Activated naive CD8-positive, alpha-beta T cell treated with anti-CD3 and anti-CD28 coated beads, Interleukin-2, amount 10 ng/mL, durations not matched to agents 7 days and 5 days (primary cell): ENCODE measurements at places on chromosomes 5 and 9.
A peak's percentile ranks its signal among the peaks of the same experiment; 100 is the strongest.

DNA sequence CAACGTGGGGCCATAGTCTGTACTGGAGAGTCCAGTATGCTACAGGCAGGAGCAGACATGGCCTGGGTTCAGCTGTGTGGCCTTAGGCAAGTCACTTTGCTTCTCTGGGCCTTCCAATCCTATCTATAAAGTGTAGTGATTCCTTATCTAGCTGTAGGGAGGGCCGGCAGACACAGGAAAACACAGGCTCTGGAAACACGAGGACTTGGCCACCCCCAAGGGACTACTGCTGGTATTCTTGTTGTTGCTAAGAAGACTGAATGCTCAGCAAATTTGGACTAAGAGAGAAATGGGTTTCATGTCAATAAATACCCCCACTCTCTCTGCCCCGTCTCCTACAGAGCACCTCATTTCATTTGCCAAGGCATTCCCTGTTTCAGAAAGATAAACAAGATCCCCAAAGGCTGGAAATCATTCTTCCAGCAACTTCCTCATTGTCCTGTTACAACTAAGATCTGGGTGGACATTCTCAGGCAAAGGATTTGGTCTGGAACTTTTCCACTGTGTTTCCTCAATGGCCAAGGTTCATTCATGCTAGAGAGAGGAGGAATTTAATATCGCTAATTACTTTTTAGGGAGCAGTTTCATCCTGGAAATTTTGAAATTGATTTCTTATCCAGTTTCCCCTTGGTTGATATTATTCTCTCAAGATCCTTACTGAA, 105.8 kb downstream of the GABBR2 start:
- no peak for DNase-seq

- no peak for DNase-seq
Measured at GRCh38 chr9:18405240-18405639, 68.7 kb upstream of the ADAMTSL1 start.

- DNase-seq = peak; percentile 55
Measured at GRCh38 chr9:35696520-35697215, 6.9 kb upstream of the TPM2 start.

- DNase-seq = no peak
Measured at GRCh38 chr5:34500236-34500847, 155.8 kb upstream of the RAI14 start.

- DNase-seq = no peak
Measured at GRCh38 chr9:121776001-121776738, 124.7 kb downstream of the DAB2IP start.

DNA sequence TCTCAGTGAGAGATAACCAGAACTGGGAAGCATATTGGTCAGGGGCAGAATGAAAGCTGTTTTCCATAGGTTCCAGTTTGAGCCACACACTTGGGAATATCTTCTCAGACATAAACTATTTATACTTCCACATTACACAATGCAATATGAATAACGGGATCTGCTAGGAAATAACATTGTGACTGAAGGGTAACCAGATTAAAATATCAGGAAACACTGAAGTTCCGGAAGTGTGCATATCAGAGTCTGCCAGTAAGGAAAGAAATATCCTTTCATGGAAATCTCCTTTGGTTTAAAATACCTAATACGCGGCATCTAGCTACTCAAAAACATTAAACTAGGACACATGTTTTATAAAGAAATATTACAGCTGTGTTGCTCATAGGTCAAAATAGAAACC, 56.3 kb downstream of the ST8SIA4 start:
- no peak for DNase-seq

DNA sequence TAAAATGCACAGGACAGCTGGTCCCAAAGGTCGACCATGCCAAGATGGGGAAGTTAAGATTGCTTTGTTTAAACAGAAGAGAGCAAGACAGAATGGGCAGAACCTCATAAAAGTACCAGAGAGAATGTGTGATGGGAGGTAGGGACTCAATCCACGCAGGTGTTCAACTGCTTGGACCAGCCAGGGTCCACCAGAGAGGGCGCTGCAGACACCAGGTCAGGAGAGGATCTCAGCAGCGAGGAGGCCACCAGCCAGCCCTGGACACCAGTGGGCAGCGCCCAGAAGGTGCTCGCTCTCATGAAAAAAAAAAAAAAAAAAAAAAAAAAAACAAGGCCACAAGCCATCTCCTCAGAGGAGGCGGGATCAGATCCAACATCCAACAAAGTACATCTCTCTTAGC, 81.8 kb downstream of the SHC3 start:
- no peak for DNase-seq

DNA sequence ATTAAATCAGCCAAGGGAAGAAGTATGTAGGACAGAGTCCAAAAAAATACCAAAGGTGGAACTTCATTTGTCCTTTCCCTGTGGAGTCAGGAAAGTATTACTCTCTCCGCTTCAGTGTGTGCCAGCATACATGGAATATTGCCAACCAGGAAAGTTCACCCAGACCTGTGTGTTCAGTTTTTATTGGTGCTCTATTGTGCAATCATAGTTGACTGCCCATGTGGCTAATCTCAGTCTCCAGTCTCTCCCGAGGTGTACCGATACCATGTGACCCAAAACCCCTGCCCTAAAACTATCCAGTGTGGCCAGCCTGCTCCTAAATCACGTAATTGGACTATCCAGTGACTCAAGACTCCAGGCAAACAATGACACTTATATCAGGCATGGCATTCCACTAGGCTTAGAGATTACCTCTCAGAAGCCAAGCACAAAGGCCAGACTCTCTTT, 38.8 kb downstream of the NFX1 start:
- DNase-seq = no peak

- no peak for DNase-seq
Measured at GRCh38 chr9:97660847-97661246, 27.2 kb downstream of the NCBP1 start.

- no peak for DNase-seq
Measured at GRCh38 chr5:94658272-94658671, 39.8 kb downstream of the SLF1 start.

DNA sequence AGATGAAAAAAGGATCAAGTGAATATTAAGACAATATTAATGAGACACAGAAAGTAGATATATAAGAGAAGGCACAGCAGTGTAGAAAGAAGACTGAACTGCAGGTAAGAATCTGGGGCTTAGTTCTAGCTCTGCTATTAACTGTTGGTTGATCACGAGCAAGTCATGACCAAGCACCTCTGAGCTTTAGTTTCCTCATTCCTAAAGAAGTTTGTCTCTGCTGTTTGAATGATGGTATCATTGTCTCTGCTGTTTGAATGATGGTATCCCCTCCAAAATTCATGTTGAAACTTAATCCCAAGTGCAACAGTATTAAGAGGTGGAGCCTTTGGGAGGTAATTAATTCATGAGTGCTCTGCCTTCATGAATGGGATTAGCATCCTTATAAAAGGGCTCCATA, 2.5 kb upstream of the NME5 start:
- DNase-seq = no peak

DNA sequence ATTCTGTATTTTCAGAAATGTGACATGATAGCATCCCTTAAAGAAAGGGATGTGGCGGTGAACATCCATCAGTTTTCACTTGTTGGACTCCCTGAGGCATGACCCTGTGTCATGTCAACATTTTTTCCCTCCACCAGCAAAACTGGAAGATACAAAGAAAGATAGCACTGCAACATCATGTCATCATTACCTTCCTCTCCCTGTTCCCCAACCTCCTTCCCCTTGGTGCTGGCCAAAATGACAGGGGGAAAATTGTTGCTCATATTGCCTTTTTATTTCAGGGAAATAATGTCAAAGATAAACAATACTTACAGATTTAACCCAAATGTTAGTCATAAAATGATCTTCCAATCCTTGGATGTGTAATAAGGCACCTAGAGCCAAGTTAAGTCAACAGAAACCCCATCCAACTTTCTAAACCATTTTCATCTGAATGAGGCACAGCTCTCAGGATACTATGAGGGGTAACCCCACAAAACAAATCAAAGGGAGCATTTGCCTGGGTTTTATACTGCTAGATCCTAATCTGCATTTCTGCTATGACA, 644.3 kb downstream of the ACTL7B start:
- no peak for DNase-seq

- DNase-seq = no peak
Measured at GRCh38 chr5:139562847-139563246, 1.7 kb downstream of the UBE2D2 start.

DNA sequence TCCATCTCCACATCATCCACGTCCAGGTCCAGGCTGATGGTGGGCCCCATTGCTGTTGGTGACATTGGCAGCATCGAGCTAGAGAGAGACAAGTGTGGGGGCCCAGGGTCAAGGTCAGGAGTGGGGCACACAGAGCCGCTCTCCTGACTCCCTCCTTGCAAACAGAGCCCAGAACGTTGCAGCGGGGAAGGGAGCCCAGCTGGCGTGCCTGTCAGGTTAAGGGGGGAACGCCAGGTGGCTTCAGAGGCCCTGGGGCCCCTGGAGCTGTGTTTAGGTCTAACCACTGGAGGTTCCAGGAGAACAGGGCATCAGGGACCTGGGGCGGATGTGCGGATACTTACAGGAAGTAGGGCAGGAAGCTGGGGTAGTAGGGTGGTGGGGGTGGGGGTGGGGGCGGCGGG, 7.5 kb downstream of the RNF44 start:
- peak; percentile 72 for DNase-seq

- no peak for DNase-seq
Measured at GRCh38 chr5:40429258-40430100, 250.2 kb upstream of the PTGER4 start.

DNA sequence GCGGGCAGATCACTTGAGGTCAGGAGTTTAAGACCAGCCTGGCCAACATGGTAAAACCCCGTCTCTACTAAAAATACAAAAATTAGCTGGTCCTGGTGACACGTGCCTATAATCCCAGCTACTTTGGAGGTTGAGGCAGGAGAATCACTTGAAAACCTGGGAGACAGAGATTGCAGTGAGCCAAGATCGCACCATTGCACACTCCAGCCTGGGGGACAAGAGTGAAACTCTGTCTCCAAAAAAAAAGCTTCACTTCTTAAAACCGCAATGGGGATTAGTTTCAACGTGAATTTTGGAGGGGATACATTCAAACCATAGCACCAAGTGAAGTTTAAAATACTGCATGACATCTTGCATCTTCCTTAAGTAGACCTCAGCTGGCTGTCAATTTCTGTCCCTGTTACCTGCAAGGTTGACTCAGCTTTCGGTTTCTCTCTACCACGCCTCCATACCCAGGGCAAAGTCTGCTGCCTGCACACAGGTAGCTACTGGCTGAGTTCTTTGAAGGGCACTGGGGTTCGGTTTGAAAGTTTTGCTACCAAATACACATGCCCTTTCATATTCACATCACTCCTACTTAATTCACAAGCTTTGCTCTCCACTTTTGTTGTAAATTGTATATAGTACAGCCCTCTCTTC, 69.3 kb downstream of the KIAA1958 start:
- DNase-seq = no peak

- DNase-seq = no peak
Measured at GRCh38 chr9:13971415-13971814, 342.5 kb downstream of the NFIB start.

DNA sequence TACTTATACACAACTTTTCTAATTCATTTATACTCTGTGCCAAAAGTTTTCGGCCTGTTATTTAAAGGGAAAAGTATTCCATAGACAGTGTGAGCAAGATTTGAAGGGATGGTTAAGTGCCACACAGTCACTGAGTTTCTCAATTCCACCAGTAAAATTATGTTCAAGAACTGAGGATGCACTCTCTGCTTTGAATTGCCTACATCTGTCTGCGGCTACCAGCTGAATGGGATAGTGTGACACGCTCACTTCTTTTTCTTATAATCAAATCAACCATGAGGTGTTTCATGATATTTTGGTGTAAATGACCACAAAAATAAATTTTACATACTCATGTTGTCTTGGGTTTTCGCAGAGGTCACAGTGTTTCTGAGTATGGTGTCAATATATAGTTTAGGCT, 218.4 kb upstream of the TMEM161B start:
- no peak for DNase-seq

- no peak for DNase-seq
Measured at GRCh38 chr5:177600508-177601018, 631 bp downstream of the B4GALT7 start.

GRCh38 chr9:94809778-94810177, 83.3 kb downstream of the AOPEP start:
- no peak for DNase-seq
